Bronchial epithelial cell (primary cell): ENCODE measurements at places on chromosomes 4 and X. TPM values are rescaled to one million over a fixed set of nuclear protein-coding genes. Genes with fewer than 3 reads are reported as not detected.

DNA sequence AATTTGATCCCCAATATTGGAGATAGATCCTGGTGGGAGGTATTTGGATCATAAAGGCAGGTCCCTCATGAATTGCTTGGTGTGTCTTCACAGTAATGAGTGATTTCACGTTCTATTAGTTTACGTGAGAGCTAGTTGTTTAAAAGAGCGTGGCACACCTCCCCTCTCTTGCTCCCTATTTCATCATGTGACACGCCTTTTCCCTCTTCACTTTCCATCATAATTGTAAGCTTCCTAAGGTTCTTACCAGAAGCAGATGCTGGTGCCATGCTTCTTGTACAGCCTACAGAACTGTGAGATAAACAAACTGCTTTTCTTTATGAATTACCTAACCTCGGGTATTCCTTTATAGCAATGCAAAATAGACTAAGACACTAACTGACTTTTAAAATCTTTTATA is 34.0 kb upstream of the FMR1 start:
- DNase-seq = no peak

DNA sequence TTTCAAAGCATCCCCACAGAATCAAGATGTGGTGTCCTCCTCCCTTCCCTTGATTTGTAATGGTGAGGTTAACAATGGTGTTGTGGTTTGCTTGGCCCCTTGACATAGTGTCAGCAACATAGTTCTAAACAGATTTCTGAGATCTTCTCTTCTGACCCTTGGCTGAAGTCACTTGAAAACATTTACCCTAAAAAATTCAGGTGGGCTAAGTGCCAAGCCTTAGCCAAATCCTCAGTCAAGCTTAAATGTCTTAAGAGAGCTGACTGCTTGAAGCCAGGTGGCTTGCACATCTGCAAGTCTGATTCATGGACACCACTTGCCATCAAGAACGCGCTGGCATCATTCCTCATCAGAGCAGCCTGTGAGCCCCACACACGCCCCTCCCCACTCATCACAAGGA is 173.2 kb downstream of the MGST2 start:
- no peak for DNase-seq

- DNase-seq = no peak
Observed at GRCh38 chrX:133922390-133922771, 63.0 kb downstream of the GPC3 start.

- DNase-seq = no peak
Observed at GRCh38 chrX:38599796-38600755, 38.7 kb downstream of the TSPAN7 start.

Gene CDKL2
- 0.90 and 1.3 TPM in 2 replicates for total RNA-seq

Gene NMU
- 4.2 and 20.4 TPM in 2 replicates for total RNA-seq

Gene HUWE1
- total RNA-seq = 48.4 and 84.2 TPM in 2 replicates
